ENCODE measurements at places on chromosomes 11 and 22.

DNA sequence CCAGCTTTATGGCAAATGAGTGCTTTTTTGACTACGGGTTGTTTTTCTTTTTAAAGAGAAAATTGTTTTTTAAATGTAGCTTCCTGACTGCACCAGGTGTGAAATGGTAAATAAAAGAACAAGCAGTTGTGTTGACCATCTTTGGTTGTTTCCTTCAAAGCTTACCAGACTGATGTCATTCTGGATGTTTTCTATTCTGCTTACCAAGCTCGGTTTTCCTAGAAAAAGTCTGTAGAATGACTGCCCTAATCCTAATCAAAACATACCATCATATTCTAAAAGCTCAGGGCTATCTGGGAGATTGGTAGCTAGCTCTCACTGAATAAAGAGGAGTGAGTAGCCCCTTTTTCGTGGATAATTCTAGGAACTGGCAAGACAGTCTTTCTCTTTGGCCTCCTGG, 77.7 kb downstream of the GAB2 start:
- no peaks in the 10 kb centered on the region for H3K36me3 ChIP-seq
- no peak overlapping the region for H3K4me3 ChIP-seq
- DNase-seq, result no peak
- H3K4me1 ChIP-seq, result no peaks in the 10 kb centered on the region

DNA sequence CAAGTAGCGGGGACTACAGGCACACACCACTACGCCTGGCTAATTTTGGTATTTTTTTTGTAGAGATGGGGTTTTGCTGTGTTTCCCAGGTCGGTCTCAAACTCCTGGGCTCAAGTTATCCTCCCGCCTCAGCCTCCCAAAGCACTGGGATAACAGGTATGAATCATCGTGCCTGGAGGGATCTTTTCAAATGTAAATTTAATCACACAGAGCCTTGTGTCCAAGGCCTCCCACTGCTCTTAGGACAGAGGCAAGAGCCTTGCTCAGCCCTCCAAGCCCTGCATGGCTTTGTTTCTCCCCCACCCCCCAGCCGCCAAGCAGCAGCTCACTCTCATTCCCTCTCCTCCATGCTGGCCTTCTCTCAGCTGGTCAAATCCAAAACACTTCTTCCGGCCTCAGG, 75.3 kb upstream of the CREB3L1 start:
- no peaks in the 10 kb centered on the region for H3K4me1 ChIP-seq
- H3K4me3 ChIP-seq, result no peak overlapping the region
- DNase-seq, result no peak
- H3K36me3 ChIP-seq, result no peaks in the 10 kb centered on the region
- peaks cover 17% of the 10 kb centered on the region for H3K27me3 ChIP-seq
- H3K27ac ChIP-seq, result no peak overlapping the region

- H3K27me3 ChIP-seq, result peaks cover 2% of the 10 kb centered on the region
- peak; percentile 42 for DNase-seq
- H3K27ac ChIP-seq, result no peak overlapping the region
- peaks cover 6% of the 10 kb centered on the region for H3K36me3 ChIP-seq
Measured at GRCh38 chr11:57406337-57406904, 16.0 kb upstream of the PRG2 start.

DNA sequence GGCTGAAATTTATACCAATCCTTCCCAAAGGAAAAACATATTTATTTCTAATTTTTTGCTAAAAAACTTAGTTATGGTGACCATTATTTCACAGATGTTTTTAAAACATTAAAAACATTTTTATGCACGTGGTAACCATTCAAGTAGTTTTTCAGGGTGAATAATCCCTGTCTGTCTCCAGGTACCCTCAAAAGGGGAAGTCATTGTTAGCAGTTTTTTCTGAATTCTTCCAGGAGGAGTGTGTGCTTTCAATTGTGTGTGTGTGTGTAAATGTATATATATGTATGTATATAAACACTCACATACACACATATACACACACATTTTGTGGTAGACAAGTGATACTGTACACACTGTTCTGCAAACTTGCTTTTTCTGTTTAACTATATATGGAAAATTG, 43.9 kb downstream of the MIAT start:
- H3K27ac ChIP-seq, result no peak overlapping the region
- H3K4me1 ChIP-seq, result no peaks in the 10 kb centered on the region
- DNase-seq, result no peak

DNA sequence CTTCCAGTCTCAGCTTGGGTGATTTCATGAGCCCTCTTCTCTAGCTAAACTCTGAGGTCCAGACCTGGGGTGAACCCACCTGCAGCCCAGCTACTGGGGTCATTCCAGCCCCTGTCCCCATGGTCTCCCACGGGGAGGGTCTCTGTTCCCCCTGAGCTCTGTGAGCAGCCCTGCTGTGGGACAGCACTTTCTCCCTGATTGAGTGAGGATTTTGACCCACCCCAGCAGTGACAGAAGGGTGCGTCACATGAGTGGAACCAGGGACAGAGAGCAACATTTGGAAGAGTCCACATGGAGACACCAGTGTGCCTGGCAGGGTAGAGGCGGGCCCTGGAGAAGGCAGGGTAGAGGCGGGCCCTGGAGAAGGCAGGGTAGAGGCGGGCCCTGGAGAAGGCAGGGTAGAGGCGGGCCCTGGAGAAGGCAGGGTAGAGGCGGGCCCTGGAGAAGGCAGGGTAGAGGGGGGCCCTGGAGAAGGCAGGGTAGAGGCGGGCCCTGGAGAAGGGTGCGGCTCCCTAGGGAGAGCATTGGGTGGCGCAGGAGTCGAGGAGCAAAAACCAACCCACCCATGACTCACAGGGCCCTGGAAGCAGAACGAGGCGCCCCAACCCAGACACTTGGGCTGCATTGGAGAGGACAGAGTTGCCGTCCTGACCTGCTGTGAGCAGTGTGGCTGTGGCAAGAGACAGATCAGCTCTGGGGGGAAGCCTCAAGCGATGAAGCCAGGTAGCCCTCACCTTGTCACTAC, 227.7 kb upstream of the B3GAT1 start:
- no peaks in the 10 kb centered on the region for H3K36me3 ChIP-seq
- H3K27me3 ChIP-seq, result no peaks in the 10 kb centered on the region
- H3K4me1 ChIP-seq, result no peaks in the 10 kb centered on the region
- no peak overlapping the region for H3K4me3 ChIP-seq
- no peak for DNase-seq

GRCh38 chr11:124880290-124880611, 15.0 kb downstream of the ROBO3 start:
- H3K27me3 ChIP-seq, result no peaks in the 10 kb centered on the region
- no peak for DNase-seq
- H3K36me3 ChIP-seq, result no peaks in the 10 kb centered on the region
- H3K4me3 ChIP-seq, result no peak overlapping the region
- no peak overlapping the region for H3K27ac ChIP-seq

DNA sequence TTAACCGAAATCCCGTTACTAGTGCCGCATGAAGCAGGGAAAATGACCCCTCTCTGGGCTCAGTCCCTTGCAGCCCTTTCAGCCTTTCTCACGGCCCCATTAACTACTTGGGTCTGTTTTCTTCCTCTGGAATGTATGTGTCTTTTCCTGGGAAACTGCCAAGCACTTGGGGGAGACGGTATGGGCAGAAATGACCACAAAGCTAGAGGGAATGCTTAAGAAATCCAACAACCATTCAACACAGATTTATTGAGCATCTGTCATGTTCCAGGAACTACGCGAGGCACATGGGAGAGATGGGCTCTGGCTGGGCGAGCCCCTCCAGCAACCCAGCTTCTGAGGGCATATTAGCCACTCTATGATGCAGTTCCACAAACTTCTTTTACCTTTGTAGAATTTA, 462.6 kb downstream of the BUD13 start:
- no peaks in the 10 kb centered on the region for H3K36me3 ChIP-seq
- no peak overlapping the region for H3K27ac ChIP-seq
- no peak overlapping the region for H3K4me3 ChIP-seq
- H3K4me1 ChIP-seq, result peaks cover 25% of the 10 kb centered on the region
- peak; percentile 81 for DNase-seq

GRCh38 chr11:61000426-61000825, 28.9 kb downstream of the CD6 start:
- H3K27ac ChIP-seq, result no peak overlapping the region
- no peak overlapping the region for H3K4me3 ChIP-seq
- H3K27me3 ChIP-seq, result peaks cover 2% of the 10 kb centered on the region
- H3K4me1 ChIP-seq, result peaks cover 15% of the 10 kb centered on the region
- DNase-seq, result no peak

DNA sequence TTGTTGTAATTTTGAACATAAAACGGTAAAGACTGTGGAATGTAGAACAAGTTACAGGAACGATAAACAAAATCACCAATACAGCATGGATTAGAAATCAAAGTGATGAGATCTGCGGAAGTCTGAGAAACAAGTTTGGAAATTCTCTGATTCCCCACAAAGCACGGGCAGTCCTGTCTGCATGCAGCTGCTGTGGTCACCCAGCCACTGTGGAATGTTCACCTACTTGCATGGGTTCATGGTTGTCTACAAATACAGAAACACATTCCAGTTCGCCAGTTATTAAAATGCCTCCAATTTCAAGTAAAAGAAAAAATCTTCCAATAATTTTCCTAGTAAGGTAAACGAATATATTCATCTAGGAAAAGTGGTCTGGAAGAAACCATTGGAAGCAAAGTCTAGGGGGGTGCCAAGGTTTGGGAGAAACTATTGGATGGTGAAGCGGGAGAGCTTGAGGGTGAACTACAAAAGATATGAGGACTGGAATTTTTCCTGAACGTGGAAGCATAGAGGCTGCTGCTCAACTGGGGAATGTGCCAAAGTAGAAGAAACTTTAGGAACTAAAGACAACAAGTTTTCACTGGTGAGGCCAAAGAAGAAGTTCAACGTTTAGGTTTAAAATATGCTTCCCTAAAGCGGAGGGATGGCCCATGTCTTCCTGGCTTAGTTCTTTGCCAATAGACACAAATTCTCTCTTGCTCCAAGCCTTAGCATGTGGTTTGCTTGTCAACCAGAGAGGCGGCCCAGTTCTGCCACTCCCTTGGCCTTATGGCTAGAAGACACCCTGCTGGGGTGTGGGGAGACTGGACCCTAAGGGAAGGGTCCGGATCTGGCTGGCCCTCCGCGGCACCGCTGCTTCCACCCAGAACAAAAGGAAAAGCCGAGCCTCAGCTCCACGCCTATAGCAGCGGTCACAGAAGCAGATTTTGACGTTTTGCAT, 70.2 kb downstream of the CTTN start:
- H3K4me3 ChIP-seq, result no peak overlapping the region
- no peak for DNase-seq
- no peaks in the 10 kb centered on the region for H3K36me3 ChIP-seq
- H3K4me1 ChIP-seq, result no peaks in the 10 kb centered on the region
- peaks cover 6% of the 10 kb centered on the region for H3K27me3 ChIP-seq
- no peak overlapping the region for H3K27ac ChIP-seq

- DNase-seq, result no peak
- H3K27me3 ChIP-seq, result no peaks in the 10 kb centered on the region
- H3K4me3 ChIP-seq, result no peak overlapping the region
Measured at GRCh38 chr11:115123641-115124040, 380.6 kb downstream of the CADM1 start.

DNA sequence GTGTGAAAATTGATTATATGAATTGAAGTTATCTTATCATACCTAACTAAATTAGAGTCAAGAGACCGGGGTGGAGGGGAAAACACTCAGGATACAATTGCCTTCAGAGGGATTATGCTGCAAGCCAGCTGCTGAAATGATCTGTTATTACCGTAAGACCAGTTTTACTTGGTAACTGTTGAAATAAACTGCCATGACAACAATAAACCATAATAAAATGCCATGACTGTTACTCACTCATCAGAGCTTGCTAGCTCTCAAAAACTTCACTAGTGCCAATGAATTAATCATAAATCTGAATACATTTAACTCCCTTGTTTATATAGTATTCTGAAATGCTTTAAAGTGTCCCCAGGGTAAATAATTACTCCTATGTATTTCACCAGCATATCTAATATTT, 68.2 kb downstream of the CASP12 start:
- H3K27me3 ChIP-seq, result no peaks in the 10 kb centered on the region
- no peak overlapping the region for H3K4me3 ChIP-seq
- no peaks in the 10 kb centered on the region for H3K4me1 ChIP-seq
- no peaks in the 10 kb centered on the region for H3K36me3 ChIP-seq
- H3K27ac ChIP-seq, result peak overlapping the region; percentile 7
- peak; percentile 74 for DNase-seq

GRCh38 chr22:26196657-26197056, 27.4 kb downstream of the SEZ6L start:
- no peaks in the 10 kb centered on the region for H3K27me3 ChIP-seq
- no peaks in the 10 kb centered on the region for H3K36me3 ChIP-seq
- H3K4me3 ChIP-seq, result no peak overlapping the region
- no peaks in the 10 kb centered on the region for H3K4me1 ChIP-seq
- no peak for DNase-seq
- H3K27ac ChIP-seq, result no peak overlapping the region

DNA sequence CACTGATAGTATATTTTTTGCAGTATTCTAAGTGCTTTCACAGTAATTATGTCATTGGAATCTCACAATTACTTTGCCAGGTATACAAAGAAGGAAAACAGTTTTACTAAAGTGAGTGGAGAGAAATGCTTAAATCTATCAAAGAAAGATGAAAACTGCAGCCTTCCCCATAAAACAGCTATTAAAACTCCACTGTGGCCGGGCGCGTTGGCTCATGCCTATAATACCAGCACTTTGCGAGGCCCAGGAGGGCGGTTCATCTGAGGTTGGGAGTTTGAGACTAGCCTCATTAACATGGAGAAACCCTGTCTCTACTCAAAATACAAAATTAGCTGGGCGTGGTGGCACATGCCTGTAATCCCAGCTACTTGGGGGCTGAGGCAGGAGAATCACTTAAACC, 19.1 kb downstream of the OR51E1 start:
- no peaks in the 10 kb centered on the region for H3K36me3 ChIP-seq
- DNase-seq, result no peak
- no peaks in the 10 kb centered on the region for H3K27me3 ChIP-seq
- H3K4me3 ChIP-seq, result no peak overlapping the region
- H3K27ac ChIP-seq, result no peak overlapping the region

GRCh38 chr22:32961497-32961896, 96.7 kb downstream of the SYN3 start:
- H3K27ac ChIP-seq, result no peak overlapping the region
- DNase-seq, result no peak
- H3K27me3 ChIP-seq, result no peaks in the 10 kb centered on the region
- H3K4me3 ChIP-seq, result no peak overlapping the region

- no peak for DNase-seq
- H3K4me3 ChIP-seq, result no peak overlapping the region
- H3K27ac ChIP-seq, result no peak overlapping the region
- no peaks in the 10 kb centered on the region for H3K27me3 ChIP-seq
Measured at GRCh38 chr11:128305588-128305987, 281.8 kb downstream of the ETS1 start.

GRCh38 chr22:36729321-36729720, 25.8 kb upstream of the CACNG2 start:
- H3K4me1 ChIP-seq, result no peaks in the 10 kb centered on the region
- no peak overlapping the region for H3K4me3 ChIP-seq
- no peaks in the 10 kb centered on the region for H3K36me3 ChIP-seq
- DNase-seq, result no peak
- H3K27ac ChIP-seq, result no peak overlapping the region
